ENCODE measurements at places on chromosomes 16 and 17.

DNA sequence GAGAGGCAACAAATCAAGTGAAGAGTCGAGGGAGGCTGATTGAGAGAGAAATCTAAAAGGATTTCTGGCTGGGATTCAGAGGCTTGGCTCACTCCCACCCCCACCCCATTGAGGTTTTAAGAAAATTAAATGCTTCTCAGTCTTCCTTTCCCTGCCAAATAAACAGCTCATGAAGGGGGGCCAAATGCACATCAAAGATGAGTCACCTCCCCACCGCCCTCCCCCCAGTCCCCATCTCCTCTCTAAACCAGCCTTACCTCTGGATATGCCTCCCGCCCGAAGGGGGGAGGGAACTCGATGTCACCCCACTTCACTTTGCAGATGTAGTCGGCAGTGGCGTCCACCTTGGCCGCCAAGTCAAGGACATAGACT lies 11.6 kb downstream of the ACLY start:
- DNase-seq: no peak

DNA sequence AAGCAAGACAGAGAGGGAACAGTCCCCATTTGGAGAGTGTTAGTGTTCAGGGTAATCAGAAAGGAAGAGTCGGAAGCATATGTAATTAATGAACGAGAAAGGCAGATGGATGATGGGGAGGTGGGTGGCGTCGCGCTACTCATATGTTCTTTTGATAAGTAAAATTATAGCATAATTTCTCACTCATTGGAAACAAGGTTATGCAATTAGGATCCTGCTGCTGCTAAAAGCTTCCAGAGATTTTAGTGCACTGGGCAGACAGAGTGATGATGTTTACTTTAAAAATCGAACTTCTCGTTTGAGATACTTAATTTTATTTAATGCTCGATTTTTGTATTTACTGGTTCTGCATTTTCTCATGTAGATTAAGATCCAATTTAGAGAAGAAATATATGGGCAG lies 96.2 kb downstream of the PRKCA start:
- DNase-seq: no peak

DNA sequence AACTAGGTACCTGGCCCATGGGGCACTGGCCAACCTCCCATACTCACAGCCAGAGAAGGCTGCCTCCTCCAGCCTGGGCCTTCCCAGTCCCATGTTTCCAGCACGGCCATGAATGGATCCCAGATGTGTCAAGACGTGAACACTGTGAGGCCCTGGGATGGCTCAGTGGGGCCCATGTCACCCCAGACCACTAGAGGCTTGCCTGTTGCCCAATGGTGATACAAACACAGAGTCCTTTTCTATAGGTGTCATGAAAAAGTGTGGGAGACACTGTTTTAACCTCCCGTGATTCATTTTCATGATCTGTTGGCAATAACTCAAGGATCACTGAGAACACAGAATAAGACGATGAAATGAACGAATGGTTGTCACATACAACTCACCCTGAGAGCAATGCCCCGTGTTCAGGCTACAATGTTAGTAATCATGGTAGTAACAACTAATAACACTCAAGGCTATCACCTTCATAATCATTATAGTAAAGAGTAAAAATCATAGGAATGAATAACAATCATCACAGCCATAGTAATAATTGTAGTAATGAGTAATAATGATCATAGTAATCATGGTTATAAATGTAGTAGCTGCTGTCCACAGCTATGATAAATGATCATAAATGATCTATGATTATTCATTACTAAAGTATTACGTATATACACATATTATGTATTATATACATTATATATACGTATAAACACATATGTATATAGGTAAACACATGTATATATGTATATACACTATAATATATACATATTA lies 64.0 kb downstream of the DYNLRB2 start:
- no peak for DNase-seq

GRCh38 chr17:55870044-55870443 lies 119.2 kb downstream of the PCTP start:
- no peak for DNase-seq

GRCh38 chr17:75763613-75764416 lies 1.2 kb downstream of the GALK1 start:
- DNase-seq: no peak

GRCh38 chr16:84786605-84787262 lies 33.1 kb upstream of the CRISPLD2 start:
- DNase-seq: no peak

GRCh38 chr17:68327823-68328557 lies 36.7 kb downstream of the ARSG start:
- no peak for DNase-seq

DNA sequence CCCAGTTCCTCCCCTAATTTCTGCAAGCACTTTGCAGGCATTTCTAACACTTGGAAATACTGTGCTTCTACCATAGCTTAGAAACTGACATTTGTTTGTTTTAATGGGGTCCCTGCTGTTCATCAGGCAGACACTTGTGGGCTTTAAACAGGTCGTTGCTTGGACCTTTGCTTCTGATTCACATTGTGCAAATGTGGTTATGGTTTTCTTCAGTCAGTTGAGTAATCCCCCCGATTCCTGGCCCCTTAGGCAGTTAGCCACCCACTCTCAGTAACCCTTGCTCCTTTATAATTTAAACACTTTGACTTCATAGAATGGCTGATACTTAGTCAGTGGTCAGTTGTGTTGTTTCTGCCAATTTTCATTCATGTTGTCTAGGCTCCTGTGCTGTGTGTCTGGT lies 39.4 kb downstream of the SLC47A1 start:
- DNase-seq: no peak

GRCh38 chr16:70160388-70160787 lies 13.2 kb upstream of the CLEC18C start:
- no peak for DNase-seq
